ENCODE measurements at places on chromosomes 7 and 10.

GRCh38 chr10:120181154-120181553 is 275.9 kb upstream of the PLPP4 start:
- DNase-seq, result no peak

DNA sequence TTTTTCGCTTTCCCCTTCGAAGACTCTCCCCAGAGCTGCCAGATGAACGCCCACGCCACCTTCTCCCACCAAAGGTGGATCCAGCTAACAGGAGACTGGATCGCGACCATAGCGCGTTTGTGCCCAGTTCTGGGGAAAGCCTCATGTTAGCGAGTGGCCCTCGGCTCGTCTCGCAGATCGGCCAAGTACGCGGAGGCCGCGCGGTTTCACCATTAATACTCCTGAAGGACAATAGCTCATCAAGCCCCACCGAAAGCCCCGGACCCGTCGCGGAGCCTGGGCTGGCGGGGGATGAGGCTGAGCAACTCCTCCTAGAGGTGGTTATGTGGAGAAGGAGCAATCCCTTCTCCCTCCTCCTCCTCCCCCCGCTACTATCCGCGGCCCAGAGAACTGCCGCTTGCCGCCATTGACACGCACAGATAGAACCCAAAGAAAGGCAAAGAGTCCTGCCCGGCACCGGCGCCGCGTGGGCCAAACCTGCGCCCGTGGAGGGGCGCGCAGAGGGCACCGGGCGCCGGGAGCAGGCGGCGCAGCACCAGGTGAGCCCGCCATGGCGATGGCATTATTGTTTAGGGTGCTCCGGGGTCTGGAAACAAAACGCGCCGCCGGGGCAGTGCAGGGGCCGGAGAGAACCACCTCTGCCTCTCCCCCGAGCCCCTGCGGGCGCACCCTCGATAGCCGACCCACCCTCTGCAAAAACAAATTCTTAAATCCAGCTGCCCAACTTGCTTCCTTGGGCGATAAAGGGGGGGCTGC is at the start of gene MACROH2A2:
MACROH2A2 (plus strand) TSS at position 385 of the 756 bp plus-strand sequence. CDS start 22,813 bp downstream, outside the sequence.
- DNase-seq, result peak; percentile 91

- peak; percentile 65 for DNase-seq
Observed at GRCh38 chr10:21493784-21494183, 31.7 kb downstream of the SKIDA1 start.

DNA sequence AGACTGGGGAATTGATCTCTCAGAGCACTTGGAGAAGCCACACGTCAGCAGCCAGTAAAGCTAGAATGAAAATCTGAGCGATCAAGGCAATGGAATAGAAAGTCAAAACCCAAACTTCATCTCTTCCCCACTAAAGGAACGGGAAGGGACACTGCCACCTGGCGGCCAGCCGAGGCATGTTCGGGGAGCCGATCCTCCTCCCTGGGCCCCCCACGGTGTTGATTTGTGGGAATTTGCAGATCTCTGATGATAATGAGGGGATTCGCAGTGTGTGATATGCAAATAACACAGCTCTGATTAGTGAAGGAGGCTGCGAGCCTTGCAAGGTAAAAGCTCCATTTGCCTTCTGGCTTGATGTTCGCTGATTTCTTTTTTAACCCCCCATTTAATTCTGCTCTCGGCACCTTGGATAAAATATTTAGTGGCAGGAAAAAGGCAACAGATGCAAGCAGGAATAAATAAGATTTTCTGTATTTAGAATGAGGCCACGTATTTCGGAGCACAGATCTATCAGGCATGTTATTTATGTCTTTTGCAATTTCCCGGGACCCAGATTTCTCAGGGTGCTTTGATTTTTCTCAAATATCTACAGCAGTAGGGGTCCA is 258.6 kb downstream of the PAXIP1 start:
- DNase-seq, result no peak

DNA sequence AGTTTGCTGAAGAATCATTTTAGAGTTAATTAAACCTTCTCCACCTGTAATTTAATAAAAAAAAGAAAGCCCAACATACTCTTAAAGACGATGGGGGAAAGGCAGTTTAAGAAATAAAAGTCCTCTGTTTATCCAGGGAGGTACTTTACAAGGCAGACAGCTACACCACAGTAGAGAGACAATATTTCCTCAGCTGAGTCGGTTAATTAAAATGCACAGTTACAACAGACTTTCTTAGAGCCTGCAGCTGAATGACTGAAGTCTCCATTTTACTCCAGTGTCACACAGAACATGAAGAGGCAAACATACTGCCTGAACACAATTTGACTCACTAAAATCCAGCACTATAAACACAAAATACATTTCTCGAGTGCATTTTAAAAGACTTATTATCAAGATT is 15.1 kb downstream of the LRRTM3 start:
- no peak for DNase-seq

- no peak for DNase-seq
Observed at GRCh38 chr7:150954201-150954985, 23.7 kb downstream of the KCNH2 start.

DNA sequence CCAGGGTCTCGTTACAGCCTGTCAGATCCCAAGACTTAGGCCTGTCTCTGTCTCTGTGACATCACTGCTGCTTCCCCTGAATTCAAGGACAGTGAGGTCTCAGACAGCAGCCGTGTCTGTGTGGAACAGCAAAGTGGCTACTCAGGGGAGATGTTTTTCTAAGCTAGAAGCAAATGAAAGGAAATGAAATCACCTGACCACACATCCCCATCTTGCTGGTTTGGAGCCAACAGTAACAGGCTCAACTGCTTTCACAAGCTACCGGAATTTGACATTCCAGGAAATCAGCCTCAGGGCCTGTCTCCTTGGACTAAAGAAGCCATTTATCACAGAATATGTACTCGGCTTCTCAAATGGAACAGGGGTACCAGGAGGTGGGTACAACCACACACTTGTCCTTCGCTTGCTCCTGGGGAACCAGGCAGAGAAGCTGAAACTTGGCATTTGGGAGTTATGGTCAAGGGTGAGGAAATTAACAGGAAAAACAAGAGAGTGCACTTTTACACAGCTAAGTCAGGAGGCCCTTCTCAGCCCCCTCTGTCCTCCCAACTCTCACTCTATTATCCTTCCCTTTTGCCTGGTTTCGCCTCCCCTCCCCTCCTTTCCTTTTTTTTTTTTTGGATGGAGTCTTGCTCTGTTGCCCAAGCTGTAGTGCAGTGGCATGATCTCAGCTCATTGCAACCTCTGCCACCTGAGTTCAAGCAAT is 73.2 kb downstream of the SPDYE5 start:
- peak; percentile 88 for DNase-seq

- DNase-seq, result peak; percentile 63
Observed at GRCh38 chr10:1608851-1609647, 128.3 kb downstream of the ADARB2 start.

DNA sequence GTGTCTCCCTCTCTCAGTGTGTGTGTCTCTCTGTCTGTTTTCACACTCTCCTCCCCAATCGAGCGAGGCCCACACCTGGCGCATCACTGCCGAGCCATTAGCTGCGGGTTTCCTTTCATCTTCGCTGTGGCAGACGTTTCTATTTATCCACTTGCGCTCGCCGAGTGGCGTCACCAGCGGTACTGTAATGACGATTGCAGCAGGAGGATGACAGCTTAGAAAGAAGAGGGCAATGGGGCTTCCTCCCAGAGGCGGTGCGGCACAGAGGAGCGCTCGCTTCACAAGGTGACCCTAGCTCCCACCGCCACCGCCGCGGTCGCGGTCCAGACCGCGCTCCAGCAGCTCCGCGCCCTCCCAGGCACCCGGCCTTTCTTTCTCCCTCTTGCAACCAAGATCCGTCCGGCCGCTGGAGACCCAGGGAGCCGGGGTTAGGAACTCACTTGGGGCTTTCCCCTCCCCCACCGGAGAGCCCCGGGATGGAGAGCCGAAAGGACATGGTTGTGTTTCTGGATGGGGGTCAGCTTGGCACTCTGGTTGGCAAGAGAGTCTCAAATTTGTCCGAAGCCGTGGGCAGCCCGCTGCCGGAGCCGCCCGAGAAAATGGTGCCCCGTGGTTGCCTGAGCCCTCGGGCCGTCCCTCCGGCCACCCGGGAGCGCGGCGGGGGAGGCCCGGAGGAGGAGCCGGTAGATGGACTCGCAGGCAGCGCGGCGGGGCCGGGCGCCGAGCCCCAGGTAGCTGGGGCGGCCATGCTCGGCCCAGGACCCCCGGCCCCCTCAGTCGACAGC is at the start of gene EVX1:
EVX1 (plus strand) TSS at position 248 of the 785 bp plus-strand sequence; CDS start at position 477, 229 bp downstream.
- DNase-seq, result no peak

DNA sequence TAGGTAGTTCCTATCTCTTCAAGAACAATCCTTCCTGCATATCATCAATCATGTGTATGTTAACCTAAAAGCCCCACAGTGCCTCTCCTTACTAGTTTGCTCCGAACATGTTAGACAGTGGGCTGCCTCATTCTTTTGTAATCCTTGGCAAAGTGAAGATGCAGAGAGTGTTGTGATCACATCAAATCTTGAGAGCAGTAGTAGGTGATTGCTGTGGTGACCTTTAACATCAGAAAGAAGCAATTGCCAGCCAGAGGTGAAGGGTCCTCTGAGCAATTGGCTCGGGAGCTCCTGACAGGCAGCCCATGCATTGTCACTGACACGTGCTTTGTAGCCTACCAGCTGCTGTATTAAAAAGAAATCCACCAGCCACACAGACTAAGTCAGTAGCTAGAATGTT is 19.6 kb upstream of the GSTK1 start:
- DNase-seq, result no peak

DNA sequence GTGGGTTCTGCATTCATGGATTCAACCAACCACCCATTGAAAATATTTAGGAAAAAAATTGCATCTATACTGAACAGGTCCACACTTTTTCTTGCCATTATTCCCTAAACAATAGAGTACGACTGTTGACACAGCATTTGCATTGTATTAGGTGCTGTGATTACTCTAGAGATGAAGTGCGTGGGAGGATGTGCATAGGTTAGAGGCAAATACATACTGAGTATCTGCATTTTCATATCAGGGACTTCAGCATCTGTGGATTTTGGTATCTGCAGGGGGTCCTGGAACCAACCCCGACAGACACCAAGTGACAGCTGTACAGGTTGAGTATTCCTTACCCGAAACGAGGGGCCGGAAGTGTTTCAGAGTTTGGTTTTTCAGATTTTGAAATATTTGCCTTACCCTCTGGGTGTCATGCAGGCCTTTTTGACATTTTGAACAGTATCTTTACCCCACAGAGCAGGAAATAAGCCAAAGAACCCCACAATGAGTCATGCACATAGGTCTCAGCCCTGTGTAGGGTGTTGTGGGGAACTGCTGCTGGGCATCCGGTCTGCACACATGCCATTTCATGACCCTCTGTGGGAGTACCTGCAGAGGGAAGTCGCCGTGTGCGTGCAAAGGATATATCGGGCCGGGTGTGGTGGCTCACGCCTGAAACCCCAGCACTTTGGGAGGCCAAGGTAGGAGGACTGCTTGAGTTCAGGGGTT is 14.5 kb downstream of the NUDT5 start:
- DNase-seq, result no peak

- no peak for DNase-seq
Observed at GRCh38 chr10:125626671-125627070, 56.3 kb downstream of the TEX36 start.

DNA sequence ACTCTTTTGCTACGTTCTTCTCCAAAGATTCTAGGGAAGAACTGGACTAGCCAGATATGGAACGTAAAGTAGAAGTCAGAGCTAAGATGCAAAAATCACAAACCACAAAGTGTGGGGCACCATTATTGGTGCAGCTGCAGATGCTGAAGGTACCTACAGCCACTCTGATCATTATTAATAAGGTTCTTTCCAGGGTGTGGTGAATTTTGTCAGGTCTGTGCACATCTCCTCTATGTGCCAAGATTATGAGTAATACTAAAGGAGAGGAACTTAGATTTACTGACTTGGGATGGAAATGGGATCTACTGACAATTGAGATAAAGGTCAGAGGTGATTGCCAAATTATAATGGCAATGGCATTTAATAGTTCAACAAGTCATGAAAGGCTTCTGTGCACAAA is 148.2 kb downstream of the RAPGEF5 start:
- no peak for DNase-seq

Data from osteocyte (in vitro differentiated cells).